ENCODE measurements at places on chromosomes 7 and 10.

- peak; percentile 82 for DNase-seq
Measured at GRCh38 chr10:89373916-89374711, 3.7 kb upstream of the IFIT1B start.

GRCh38 chr7:42232275-42232674, 4.7 kb downstream of the GLI3 start:
- peak; percentile 56 for DNase-seq

GRCh38 chr10:97937928-97938327, 88.3 kb downstream of the GOLGA7B start:
- no peak for DNase-seq

DNA sequence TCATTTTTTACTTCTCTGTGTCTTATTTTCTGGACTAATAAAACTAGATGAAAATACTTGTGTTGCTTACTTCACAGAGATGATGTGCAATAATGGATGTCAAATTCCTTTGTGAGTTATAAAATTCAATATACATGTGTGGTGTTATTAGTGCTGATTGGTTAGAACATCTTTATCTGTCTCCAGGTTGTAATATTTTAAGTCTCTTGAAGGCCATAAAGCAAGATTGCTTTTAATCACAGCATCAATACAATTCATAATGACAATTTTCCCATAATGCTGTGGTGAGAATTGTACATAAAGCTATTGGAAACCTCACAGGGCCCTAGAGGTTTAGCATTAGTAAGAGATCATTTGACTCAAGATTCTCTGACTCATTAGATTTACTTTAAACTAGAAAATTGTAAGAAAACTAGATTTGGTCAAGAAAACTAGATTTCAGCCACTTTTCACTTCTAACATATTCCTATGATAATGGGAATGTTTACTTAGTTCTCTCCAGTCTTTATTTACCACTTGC, 963.7 kb downstream of the REEP3 start:
- peak; percentile 4 for DNase-seq

GRCh38 chr10:85544956-85545355, 821.6 kb downstream of the GRID1 start:
- DNase-seq = no peak

- no peak for DNase-seq
Measured at GRCh38 chr10:117462424-117462792, 80.1 kb upstream of the EMX2 start.

- peak; percentile 81 for DNase-seq
Measured at GRCh38 chr7:137940656-137941518, 61.0 kb downstream of the CREB3L2 start.

DNA sequence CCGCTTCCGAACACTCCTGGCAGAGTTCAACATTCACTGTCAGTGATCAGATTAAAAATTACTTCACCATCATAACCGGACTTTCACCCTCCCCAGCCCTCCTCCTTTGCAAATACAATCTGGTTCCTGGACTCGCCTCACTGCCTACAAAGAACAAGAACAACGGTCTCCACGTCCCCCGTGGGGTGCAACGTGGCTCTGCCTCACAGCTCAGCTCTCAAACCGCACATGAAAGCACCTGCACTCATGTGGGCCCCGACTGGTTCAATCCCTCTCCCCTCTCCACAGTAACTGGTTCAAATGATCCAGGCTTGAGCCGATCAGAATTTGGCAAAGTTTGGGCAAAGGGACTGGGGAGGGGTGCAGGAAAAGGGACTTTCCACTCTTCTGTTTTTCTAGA, 21.0 kb downstream of the ASB13 start:
- DNase-seq = no peak

DNA sequence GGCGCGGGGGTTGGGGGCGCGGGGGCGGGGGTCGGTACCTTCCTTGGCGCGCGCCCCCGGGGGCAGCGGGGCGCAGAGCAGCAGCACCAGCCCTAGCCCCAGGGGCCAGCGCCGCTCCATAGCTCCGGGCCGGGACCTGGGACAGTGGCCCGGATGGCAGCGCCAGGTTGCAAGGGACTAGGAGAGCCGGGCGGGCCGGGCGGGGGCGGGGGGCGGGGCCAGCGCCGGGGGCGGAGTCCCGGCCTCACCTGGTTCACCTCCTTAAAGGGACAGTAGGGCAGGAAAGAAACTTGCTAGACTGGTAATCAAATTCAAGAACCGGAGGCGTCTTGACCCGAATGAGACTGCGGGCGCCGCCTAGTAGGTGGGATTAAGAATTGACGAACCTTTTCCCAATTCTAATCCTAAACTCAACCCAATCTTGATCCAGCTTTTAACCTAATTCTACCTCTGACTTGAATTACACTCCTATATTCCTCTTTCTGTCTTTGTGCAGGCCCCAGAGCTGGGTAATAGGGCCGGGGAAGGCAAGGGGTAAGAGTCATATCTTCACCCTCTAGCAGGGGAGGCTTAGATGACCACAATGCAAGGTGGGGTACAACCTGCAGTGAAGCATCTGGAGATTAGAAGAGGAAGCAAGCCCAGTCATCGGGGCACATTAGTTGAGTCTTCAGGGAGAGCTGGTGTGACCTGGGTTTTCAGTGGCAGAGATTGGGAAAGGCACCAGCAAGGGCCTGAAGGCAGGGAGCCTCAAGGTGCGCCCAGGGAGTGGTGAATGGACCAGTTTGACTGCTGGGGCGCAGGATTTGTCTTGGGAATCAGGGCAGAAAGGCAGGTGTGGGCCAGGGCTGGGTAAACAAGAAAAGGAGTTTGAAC, at the start of gene EPHA1:
Gene EPHA1 (minus strand): TSS at position 171 of the 876 bp plus-strand sequence. CDS start 51 bp downstream, at position 120.
- no peak for DNase-seq

DNA sequence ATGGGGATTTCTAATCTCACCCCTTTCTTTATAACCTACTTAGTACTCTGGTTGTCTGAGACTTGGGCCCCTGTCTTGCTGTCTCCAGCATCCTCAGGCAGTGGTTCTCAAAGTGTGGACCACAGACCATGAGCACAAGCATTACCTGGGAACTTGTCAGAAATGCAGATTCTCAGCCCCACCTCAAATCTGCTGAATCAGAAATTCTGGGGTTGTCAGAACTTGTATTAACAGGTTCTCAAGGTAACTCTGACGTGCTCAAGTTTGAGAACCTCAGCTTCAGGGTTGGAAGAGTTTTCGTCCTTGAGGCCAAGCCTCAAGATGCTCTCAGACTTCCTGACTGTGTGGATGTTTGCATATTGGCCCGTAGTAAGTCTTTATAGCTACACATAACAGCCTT, 97.4 kb downstream of the REEP3 start:
- DNase-seq = no peak

DNA sequence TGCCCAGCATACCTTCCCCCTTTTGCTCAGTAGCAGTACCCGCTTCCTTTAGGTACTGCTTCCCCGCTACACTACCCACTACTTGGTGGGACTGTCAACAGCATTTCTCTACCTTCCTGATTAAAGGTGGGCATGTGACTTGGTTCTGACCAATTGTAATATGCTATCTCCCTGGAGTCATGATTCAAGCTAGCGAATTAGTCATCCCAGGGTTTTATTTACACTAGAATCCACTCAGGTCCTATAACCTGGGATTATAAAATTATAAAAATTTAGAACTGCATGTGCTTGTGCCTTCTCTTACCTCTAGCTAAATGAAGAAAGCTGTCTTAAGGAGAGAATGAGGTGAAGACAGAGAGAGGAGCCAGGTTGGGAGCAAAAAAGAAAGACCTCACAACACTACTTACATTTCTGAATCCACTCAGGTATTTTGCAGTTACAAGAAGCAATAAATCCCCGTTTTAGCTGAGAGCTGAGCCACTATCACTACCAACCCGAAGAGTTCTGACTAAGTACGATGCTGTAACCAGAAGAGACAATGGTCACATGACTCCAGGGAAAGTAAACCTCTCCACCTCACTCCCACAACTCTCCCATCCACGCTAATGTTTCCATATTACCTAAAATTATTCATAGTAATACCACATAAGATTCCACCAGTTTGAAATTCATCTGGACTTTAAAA, 9.7 kb downstream of the GBX1 start:
- no peak for DNase-seq
